ENCODE measurements at places on chromosomes 2 and 18. TPM values are rescaled to one million over a fixed set of nuclear protein-coding genes. Genes with fewer than 3 reads are reported as not detected.

DNA sequence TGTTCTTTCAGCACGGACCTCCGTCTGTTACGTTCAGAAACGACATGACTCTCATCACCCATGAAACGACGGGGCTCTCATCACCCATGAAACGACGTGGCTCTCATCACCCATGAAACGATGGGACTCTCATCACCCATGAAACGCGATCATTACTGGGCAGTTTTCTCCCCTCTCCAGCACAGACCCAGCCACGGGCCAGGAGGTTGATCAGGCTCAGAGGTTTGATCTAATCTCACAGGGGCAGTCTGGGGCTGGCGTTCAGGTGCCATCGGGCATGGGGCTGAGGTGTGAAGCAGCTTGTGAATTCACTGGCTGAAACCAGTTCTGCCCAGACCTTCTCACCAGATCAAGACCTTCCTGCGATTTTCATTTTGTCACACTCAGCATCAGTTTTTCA, 296.4 kb downstream of the NDUFA10 start:
- DNase-seq, result no peak

MMADHC gene
- total RNA-seq, result 75.3 TPM

PRKAG3 gene
- not detected for total RNA-seq

CCDC150 gene
- total RNA-seq, result 0.25 TPM

GRCh38 chr2:98914713-98915580, 21.1 kb downstream of the CRACDL start:
- DNase-seq, result no peak

DNA sequence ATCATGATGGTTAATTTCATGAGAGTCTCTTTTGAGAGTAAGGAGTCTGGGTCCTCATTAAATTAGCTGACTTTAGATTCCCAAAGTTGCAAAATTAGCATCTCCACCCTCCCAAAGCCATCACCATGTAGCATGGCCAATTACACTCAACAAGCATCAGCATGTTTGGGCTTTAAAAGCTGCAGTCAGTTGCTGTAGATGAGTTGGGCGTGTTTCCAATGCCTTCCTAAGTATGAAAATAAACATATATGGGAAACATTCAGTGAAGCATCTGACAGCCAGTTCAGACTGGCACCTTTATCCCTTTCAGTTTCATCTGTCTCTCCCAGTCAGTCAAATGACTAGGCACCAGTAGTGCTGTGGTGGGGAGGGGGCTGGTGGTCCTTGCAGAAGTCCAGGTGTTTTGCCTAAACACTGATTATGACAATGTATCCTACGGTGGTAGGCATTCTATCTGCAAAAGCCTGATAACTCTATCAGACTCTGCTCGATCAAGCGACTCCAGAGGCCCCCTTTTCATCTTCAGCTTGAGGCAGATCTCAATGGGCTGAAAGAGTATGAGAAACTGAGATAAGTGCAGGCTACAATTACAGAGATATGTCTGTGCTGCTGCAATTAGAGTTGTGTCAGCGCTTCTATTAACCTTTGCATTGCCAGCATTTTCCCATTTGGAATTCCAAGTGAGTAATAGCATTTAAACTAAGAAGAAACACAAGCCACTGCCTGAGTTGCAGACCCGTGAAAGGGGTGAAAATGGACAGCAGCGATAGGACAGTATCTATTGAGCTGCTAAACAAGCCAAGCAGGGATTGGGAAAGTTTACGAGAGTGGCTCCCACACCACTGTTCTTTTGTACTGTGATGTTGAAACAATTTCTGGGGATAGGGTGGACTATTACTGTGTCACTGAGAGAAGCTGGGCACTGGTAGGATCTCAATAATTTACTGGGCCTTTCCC, 67.3 kb upstream of the SPOPL start:
- DNase-seq, result no peak

RNF149 gene
- total RNA-seq, result 62.5 TPM

- no peak for DNase-seq
Observed at GRCh38 chr2:69559442-69560146, 83.9 kb downstream of the AAK1 start.

DNA sequence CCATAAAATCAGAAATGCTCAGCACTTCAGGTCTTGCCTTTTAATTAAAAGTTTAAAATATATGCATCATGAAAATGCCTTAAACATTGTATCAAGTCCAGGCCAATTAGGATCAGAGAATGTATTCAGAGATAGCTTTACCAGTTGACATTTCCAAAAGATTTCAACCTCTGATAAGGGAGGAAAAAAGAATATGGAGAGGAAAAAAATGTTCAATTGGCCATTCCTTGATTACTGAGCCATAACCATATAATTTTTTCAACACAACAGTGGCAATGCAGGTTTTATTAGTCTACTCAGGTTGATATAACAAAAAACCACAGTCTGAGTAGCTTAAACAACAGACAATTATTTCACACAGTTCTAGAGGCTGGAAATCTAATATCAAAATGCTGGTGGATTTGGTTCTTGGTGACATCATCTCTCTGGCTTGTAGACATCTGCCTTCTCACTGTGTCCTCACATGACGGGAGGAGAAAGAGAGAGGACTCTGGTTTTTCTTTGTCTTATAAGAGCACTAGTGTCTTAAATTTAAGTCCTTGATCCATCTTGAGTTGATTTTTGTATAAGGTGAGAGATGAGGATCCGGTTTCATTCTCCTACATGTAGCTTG, 111.9 kb downstream of the IRS1 start:
- no peak for DNase-seq

EVX2 gene
- not detected for total RNA-seq

ACOXL gene
- not detected for total RNA-seq

PPIG gene
- total RNA-seq, result 40.6 TPM

GRCh38 chr2:151119374-151119773, 142.3 kb downstream of the RBM43 start:
- DNase-seq, result no peak

DNA sequence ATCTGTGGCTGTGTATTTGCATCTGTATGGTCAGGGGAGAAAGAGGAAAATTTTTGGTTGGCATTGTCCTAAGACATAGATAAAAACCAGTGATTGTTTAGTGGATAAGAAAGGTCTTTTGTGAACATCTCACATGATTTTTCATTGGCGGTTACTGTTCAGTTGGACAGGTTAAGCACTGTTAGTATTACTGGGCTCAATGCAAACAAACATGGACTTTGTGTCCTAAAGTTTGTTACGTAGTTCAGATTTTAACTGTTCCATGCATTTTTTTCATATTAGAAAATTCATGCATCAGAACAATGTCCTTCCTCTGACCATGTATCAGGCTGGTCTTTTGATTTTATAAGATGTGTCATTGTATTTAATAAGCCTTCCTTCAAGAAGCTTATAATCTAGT, 368.0 kb downstream of the MEIS1 start:
- no peak for DNase-seq

GRCh38 chr18:27699137-27699536, 477.8 kb downstream of the CDH2 start:
- no peak for DNase-seq

DNA sequence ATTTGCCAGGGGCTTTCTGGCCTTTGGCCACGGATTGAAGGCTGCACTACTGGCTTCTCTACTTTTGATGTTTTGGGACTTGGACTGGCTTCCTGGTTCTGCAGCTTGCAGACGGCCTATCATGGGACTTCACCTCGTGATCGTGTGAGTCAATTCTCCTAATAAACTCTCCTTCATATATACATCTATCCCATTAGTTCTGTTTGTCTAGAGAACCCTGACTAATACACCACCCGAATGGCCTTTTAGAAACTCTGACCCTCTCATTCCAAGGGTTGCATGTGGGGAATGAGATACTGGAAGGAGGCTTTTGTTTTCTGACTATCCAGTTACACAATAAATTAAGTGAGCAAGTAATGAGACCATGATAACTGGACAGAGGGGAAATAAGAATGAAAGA, 430.7 kb downstream of the CDH2 start:
- no peak for DNase-seq

GRCh38 chr18:10515456-10515855, 10.4 kb upstream of the NAPG start:
- DNase-seq, result no peak

DNA sequence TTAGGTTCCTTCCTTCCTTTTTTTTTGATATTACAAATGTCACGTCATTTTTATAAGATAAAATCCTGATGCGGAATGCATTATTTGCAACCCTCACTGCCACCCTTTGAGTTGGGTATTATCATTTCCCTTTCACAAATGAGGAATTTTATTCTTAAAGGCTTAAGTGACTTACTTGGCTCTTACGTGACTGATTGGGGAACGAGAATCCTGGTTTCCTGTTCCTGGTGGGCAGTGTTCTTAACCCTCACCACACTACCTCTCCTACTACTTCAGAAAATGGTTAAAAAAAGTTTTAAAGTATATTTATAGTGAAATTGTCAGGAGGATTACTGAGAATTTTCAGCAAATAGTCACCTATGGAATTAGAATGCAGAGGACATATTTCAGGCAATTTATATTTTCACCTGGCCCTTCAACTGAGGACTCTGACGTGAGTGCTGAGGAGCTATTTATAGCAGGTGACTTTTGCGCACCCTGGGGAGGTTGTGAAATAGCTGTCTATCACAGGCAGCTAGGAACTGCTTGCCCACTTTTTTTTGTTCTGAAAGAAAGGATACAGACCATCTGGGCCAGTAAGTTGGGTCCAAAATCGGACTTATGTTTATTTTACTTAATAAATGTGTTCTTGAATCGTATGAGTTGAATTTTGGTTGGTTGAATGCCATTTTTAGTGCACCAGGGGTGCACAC, 18.7 kb upstream of the RASGRP3 start:
- no peak for DNase-seq

DNA sequence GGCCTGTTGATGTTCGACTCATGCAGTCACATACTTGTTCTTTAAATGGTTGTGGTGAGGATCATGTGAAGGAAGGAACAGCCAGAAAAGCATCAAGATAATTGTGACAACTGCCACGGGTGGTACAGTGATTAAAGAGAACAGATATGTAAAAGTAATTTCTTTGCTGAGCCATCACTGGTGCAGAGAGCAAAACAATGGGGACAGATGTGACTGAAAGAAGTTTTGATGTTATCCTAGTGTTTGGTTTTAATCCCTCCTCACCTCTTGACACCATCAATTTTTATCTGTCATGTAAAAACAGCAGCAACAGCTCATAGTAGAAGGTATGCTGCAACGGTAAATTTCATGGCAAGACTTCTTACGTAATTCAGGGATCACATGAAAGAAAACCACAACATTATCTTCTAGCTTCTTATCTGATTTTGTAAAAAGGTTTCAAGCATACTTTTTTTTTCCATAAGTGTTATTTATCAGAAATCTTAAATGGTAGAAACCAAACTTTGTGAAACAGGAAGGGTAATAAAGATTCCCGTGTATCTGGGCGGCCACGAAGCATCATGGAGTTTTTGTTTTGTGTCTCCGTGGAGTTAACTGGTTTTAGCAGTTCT, 65.2 kb downstream of the PLCL1 start:
- DNase-seq, result no peak

GRCh38 chr2:120262150-120262549, 9.5 kb downstream of the RALB start:
- DNase-seq, result no peak

DNA sequence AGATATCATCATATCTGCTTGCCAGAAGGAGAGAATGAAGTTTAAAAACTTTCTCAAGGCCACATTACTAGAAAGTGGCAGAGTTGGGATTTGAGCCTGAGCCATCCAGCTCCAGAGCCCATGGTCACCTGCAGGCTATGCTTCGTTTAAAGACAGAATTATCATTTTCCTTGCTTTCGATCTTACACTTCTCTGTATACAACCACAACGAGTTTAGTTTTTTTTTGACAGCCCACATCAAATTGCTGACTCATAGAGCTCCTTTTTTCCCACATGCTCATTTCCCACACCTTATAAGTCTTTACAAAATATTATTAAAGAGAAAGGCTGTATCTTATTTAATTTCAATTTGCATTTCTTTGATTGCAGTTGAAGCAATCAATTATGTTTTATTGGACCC, 6.5 kb downstream of the PLEK start:
- DNase-seq, result no peak

CCDC195 gene
- not detected for total RNA-seq

DNA sequence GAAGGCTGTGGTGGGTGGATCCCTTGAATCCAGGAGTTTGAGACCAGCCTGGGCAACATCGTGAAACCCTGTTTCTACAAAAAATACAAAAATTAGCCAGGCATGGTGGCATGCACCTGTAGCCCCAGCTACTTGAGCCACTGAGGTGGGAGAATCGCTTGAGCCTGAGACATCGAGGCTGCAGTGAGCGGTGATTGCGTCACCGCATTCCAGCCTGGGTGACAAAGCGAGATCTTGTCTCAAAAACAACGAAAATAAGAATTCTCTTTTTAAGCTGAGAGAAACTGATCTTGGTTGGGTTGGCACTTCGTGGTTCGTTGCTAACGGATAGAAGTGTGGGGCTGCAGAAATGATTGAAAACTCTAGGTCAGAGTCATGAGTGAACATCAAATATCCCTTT, 109.3 kb upstream of the CNGA3 start:
- no peak for DNase-seq

DNA sequence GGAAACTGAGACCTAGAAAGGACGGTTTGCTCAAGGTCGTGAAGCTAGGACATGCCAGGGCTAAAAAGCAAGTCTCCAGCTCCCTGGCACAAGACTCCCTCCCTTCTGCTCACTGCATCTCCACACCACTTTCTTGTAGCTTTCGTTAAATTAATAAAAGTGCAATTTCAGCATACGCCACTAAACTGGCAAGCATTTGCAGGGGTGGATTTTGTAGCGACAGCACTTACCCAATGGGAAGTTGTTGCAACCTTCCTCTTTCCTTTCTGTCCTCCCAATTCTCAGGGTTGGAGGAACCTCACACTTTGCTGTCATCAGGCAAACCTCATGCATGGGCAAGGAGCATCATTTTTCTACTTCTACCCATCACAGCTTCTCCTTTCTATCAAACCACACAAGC, 7.4 kb upstream of the RHOB start:
- no peak for DNase-seq

- no peak for DNase-seq
Observed at GRCh38 chr2:201118961-201119854, 3.2 kb downstream of the CFLAR start.

DNA sequence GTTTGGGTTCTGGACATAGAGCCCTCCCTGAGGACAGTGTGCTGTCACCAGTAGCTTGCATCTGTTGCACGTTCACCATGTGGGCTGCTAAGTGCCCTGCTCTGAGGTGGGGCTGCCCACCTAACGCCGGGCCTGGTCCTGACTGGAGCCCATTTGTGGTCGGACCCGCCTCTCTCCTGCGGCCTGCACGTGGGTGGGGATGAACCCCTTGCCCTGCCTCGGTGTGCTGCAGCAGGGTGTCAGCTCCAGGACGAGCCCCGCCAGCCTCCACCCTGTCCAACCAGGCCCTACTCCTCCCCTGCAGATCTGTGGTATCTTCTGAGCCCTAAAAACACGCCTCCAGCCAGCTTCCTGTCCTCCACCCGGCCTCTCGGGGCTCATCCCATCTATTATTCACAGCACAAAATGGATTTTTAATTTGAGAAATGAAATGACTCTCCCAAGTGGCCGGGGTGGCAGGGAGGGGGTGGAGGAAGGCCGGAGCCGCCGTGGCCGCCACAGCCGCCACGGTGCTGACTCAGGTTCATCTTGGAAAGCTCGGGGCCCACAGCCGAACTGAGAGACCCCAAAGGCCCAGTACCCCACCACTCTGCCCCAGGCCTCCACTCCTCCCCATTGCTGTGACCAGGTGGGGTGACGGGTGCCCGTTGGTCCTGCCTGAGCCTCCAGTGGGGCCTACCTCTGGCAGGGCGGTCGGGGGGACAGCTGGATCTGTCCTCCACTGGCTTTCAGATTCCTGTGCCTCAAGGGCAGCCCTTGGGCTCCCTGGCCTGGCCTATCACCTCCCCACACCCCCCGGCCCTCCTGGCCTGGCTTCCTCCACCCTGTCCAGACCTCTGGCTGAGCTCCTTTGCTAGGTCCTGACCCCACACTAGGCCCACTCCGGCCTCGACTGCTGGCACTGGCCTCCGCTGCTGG, 2.8 kb upstream of the ECEL1 start:
- DNase-seq, result peak; percentile 19

CBLN2 gene
- total RNA-seq, result not detected

Measured in ovary (tissue), 10 donors.